ENCODE measurements at places on chromosomes 13 and 19.
A peak's percentile ranks its signal among the peaks of the same experiment; 100 is the strongest.

DNA sequence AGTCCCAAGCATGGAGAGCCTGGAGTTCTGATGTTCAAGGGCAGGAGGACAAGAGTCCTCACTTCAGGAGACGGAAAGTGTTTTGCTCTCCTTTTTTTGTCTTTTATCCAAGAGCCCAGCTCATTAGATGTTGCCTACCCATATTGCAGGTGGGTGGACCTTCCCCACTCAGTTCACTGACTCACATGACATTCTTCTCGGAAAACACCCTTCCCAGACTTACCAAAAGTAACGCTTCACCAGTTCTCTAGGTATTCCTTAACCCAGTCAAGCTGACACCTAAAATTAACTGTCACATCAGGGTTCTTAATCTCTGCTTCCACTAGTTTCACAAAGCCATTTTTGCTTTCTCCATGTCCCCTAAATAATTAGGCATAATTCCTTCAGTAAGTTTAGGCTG lies 2215.4 kb upstream of the PCDH20 start:
- DNase-seq = no peak

- no peak for DNase-seq
Observed at GRCh38 chr19:34574704-34575103, 93.1 kb downstream of the WTIP start.

- DNase-seq = no peak
Observed at GRCh38 chr13:40617801-40618356, 48.6 kb downstream of the FOXO1 start.

DNA sequence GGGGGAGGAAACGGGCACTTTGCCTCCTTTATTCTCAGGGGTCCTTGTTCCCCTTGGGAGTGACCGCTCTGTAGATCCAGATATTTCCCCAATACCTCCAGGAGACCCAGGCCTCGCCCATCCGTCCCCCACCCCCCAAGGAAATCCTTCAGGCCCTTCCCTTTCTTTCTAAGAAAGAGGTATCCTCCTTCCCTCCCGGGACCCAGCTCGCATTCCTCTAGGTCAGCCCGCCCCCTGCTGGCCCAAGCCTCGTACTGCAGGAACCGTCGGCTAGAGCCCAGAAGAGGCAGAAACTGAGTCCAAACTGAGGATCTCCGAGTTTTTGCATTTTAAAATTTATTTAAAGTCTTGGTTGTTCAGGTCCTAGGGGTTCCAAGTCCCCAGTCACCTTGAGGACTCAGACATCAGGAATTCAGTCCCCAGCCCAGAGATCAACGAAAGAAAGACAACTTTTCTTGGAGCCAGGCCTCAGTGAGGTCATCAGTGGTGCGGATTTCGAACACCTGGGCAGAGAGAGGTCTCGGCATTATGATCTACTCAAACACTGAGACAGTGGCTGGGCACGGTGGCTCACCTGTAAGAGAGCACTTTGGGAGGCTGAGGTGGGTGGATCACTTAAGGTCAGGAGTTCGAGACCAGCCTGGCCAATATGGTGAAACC lies 7.5 kb upstream of the LRFN1 start:
- DNase-seq = peak; percentile 59

DNA sequence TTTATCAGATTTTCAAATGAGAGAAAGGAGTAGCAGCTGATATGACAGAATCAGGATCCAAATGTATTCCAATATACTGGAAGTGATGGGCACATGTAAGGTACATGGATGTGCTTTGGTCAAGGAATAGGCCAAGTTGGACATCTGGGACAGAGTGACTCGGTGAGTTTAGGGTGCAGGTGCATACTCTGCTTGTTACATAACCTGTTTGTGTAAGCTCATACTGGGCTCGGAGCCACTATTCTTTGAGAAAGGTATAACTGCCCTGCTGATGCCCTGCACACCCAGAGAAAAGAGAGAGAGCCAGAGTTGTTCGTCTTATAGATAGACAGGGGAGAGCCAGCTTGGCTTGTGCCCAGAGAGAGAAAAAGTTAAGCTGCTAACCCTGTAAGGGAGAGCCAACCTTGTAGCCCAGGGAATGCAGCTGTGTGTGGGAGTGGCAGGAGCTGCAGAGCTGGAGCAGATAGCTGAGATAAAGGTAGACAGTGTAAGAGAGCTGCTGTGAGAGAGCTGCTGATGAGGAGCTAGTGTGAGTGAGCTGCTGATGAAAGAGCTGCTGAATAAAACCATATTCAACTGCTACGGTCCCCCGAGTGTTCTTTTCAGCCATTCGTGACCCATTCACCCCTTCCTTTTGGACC lies 40.7 kb upstream of the N4BP2L1 start:
- DNase-seq = no peak

DNA sequence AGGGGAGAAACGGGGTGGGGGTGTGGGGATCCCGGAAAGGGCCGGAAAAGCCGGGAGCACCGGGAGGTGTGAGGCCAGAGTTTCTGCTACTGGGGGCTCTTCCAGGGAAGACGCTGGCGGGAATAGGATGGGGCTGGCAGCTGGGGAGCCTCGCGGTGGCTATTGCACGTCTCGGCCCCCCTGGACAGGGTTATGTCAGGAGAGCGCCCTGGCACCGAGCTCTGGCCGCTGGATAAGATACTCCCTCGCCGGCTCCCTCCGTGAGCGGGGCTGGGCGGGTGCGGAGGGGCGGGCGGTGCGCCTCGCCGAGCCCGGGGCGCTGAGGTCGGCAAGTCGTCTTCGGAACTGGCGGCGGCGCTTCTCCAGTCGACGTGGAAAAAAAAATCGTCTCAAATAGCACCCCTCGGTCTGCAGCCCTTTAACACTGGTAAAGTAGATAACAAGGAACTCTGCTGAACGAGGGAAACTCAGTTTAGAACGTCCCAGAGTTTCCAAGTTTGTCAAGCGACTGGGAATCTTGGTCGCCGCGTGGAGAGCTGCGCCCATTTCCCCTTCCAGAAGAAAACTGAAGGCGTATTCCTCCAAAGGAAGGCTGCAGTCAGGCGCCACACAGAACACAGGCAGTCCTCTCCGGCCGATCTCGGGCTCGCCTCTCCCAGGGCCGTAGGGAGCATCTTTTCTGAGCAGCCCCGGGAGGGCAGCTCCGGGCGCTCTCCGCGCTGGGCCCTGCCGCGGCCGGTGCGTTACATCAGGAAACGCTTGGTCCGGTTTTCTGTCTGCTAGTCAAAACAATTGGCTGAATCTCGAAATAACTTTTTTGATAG lies 115.1 kb downstream of the KCNRG start:
- DNase-seq = peak; percentile 60

- no peak for DNase-seq
Observed at GRCh38 chr19:43584484-43584883, 8.9 kb downstream of the PINLYP start.

GRCh38 chr19:35760711-35761349 lies 2.9 kb downstream of the PROSER3 start:
- DNase-seq = no peak

DNA sequence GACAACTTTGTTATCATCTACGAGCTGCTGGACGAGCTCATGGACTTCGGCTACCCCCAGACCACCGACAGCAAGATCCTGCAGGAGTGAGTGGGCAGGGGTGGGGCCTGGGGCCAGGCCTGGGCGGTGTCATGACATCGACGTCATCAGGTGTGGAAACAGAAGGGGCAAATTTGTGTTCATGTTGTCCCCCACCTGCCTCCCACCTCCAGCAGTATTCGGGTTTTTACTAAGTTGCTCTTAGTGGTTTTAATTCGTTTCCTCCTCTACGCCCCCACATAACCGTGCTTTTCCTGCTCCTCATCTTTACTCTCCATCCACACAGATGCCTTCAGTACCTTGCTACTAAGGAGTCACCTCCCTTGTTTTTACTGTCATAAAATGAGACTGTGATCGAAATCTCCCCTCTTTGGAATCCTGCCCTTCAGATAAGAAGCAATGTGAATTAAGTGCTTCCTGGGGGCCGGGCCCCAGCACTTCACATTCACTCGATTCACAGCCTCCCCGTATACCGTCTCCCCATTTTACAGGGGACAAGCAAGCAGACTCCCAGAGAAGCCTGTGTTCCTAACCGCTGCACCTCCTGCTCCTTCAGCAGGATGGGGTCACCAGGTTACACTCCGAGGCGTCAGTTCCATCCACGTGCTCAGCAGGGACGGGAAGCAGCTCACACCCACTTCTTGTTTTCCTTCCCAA lies 10.5 kb downstream of the AP1M1 start:
- DNase-seq = no peak

- DNase-seq = no peak
Observed at GRCh38 chr19:35119091-35119490, 3.5 kb downstream of the FXYD3 start.

DNA sequence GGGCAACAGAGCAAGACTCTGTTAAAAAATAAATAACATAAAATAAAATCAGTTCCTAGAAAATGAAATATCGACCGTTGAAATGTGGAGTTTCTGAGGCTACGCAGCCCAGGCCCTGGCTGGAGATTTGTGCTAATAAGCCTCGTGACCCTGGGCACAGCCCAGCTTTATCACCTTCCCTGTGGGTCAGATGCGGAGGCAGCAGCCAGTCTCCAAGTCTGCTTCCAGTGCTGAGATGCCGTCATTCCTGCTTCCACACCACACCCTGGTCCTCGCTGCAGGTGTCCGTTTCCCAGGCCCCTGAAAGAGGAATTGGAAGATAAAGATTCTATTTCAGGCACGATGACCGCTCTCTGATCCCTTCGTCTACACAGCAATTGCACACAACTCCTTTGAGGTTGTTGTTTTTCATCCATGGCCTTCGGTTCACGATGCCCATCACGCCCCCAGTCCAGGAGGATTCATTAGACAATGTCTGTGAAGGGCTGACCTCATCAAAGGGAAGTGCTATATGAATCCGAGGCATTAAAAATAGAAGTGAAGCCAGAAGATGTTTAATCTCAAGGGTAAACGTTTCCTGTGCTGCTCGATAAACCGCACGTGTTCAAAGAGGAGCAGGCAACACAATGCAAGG lies 48.3 kb upstream of the ATP11A start:
- no peak for DNase-seq

GRCh38 chr19:43940719-43941118 lies 5.6 kb upstream of the ZNF45 start:
- DNase-seq = no peak

GRCh38 chr19:54707962-54708361 lies 16.3 kb upstream of the KIR3DL3 start:
- no peak for DNase-seq

- DNase-seq = no peak
Observed at GRCh38 chr13:64417581-64417980, 2812.6 kb downstream of the PCDH9 start.

- no peak for DNase-seq
Observed at GRCh38 chr13:31878955-31879354, 139.6 kb downstream of the RXFP2 start.

DNA sequence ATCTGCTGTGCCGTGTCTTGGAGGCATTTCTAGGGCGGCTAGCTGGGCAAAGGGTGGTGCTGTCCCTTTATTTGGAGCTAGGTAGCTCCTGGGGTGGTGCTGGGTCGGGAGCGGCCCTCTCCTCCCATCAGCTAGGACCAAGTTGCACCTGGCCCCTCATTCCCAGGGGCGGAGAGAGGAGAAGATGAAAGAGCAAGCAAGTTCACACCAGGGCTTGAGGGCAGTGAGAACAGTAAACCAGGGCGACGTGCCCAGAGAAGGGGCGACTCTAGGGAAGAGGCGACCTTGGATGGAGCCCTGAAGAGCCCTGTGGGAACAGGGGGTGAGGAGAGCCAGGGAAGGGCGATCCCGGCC lies 17.0 kb upstream of the KCNN1 start:
- DNase-seq = no peak

GRCh38 chr19:9937001-9937411 lies 691 bp upstream of the OLFM2 start:
- no peak for DNase-seq

DNA sequence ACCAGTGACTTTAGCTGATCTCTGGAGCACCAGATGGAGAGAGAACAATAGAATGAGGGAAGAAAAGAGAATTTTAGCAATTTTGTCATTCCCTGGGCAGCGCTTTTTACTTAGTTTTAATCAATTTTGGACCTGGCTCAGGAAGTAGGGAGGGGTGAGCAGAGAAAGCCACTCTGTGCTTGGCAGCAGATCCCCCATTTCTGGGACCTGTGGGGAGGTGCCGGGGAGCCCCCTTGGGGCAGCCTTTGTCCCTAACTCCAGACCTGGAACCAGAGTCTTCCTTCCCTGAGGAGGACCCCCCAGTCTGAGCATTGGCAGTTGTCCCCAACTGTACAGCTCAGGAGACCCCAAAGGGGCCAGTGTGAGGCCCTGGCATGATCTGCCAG lies 10.5 kb downstream of the LYL1 start:
- DNase-seq = no peak

GRCh38 chr13:26377038-26377437 lies 123.1 kb downstream of the CDK8 start:
- DNase-seq = no peak

DNA sequence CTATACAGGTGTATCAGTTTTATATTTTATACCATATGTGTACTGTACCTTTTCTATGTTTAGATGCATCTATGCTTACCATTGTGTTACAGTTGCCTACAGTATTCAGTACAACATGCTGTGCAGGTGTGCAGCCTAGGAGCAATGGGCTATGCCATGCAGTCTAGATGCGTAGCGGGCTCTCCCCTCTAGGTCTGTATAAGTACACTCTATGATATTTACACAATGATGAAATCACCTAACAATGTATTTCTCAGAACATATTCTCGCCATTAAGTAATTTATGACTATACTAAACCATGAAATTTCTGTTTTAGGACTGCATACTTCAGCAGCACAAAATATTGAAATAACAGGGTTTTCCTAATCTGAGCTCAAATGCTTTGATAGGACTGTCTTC lies 179.6 kb downstream of the RFC3 start:
- DNase-seq = no peak

- no peak for DNase-seq
Observed at GRCh38 chr19:19500975-19501644, 14.2 kb downstream of the TSSK6 start.

DNA sequence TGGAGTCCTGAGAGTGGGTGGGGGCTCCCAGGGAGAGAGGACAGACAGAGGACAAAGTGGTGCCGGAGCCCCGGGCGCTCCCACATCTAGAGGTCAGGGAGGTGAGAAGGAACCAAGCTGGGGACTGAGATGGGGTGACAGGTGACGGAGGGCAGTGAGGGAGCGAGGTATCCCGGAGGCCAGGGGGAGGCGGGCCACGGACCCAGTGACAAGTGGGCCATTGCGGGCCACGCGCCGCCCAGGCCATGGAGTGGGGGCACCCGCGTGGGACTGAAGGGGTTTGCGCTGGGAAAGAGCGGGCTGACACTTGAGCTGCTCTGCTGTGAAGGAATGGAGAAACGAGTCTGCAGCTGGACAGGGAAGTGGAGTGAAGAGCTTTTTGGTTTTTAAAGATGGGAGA lies 2.6 kb downstream of the ZNF628 start:
- DNase-seq = no peak

DNA sequence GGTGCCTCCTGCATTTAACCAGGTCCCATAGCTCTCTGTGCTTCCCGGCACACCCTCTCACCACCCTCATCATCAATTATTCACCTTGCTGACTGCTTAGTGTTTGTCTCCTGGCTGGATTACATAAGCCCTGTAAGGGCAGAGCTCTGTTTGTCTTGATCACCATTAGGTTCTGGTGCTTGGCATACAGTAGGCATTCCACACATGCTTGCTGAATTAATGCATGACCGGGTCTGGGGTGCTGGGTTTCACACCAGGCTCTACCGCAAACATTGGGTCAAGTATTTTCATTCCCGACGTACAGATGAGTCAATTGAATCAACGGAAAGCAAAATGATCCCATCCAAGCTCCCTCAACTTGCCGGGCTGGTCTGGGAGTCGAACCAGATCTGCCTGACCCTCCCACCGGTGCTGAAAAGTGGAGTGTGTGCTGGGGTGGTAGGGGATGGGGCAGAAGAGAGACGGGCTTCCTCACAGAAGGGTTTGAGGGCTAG lies 28.5 kb downstream of the VAV1 start:
- DNase-seq = no peak

- DNase-seq = no peak
Observed at GRCh38 chr13:105937451-105937850, 598.0 kb downstream of the EFNB2 start.

All from CD14-positive monocyte (primary cell).